ENCODE measurements at places on chromosomes 16 and 17. TPM values are rescaled to one million over a fixed set of nuclear protein-coding genes. Genes with fewer than 3 reads are reported as not detected.
A peak's percentile ranks its signal among the peaks of the same experiment; 100 is the strongest.

GRCh38 chr17:79690466-79690865 is 40.3 kb upstream of the ENPP7 start:
- no peaks in the 10 kb centered on the region for H3K36me3 ChIP-seq
- no peak overlapping the region for H3K27ac ChIP-seq
- no peak for DNase-seq
- H3K27me3 ChIP-seq, result no peaks in the 10 kb centered on the region

DNA sequence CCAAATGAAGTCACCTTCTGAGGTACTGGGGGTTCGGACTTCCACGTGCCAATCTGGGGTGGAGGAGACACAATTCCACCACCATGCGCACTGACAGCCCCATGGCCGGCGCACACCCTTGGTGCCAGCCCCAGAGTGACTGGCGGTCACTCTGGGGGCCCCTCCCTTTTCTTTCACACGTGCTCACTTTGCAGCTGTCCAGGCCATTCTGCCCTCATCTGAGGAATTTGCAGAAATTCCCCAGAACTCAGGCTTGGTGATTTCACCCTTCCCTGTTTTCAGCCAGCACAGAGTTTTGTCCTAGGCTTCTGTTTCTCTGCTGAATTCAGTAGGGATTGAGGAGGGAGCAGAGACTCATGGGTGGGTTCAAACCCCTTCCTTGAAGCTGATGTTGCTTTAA is 54.8 kb downstream of the CDRT4 start:
- H3K27ac ChIP-seq, result no peak overlapping the region
- H3K27me3 ChIP-seq, result no peaks in the 10 kb centered on the region
- no peaks in the 10 kb centered on the region for H3K4me1 ChIP-seq
- no peaks in the 10 kb centered on the region for H3K36me3 ChIP-seq
- no peak for DNase-seq
- no peak overlapping the region for H3K4me3 ChIP-seq

GRCh38 chr16:4763791-4764190 is 3.2 kb downstream of the ZNF500 start:
- no peaks in the 10 kb centered on the region for H3K27me3 ChIP-seq
- DNase-seq, result no peak
- no peaks in the 10 kb centered on the region for H3K4me1 ChIP-seq
- H3K4me3 ChIP-seq, result no peak overlapping the region
- no peak overlapping the region for H3K27ac ChIP-seq

DNA sequence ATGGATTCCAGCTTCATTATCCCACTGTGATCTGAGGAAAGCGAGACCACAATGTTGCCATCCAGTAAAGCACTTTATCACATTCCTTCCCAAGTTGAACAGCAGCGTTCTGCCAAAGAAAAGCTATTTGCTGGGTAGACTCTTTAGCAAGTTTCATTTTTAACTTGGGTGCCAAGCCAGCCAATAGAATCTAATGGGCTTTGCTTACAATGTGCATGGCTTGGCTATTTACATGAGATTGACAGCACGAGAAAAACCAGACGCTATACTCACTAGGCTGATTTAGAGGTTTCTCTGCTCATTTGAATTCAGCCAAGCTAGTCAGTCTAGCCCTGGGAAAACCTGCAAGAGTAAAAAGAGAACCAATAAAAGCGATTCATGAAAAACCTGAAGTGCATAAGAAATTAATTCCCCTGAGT is 108.9 kb downstream of the CDH13 start:
- no peak for DNase-seq
- H3K4me3 ChIP-seq, result no peak overlapping the region
- H3K27ac ChIP-seq, result peak overlapping the region; percentile 36
- no peaks in the 10 kb centered on the region for H3K36me3 ChIP-seq
- H3K4me1 ChIP-seq, result no peaks in the 10 kb centered on the region

DNA sequence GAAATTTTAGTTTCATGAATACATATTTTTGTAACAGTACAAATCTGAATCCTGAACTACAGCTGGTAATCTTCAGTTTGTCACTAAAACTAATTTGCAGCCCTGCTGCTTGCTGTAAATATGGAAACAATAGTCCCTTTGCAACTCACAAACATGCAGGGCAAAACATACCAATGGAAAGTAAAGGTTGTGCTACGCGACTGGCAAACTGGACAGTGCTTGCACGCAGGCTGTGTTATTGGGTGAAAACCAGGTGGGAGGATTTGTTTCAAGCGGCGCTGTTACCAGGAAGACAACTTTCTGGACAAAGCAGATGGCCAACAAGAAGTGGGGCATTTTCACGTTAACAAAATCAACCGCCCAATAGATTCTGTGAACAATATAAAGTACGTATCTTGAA is 93.5 kb downstream of the CDYL2 start:
- H3K4me3 ChIP-seq, result no peak overlapping the region
- no peak overlapping the region for H3K27ac ChIP-seq
- DNase-seq, result no peak

GRCh38 chr17:10724546-10725195 is 5.2 kb downstream of the TMEM220 start:
- no peaks in the 10 kb centered on the region for H3K36me3 ChIP-seq
- H3K4me1 ChIP-seq, result no peaks in the 10 kb centered on the region
- no peaks in the 10 kb centered on the region for H3K27me3 ChIP-seq
- no peak overlapping the region for H3K27ac ChIP-seq

GRCh38 chr17:18917506-18918032 is 34.4 kb upstream of the SLC5A10 start:
- DNase-seq, result no peak
- H3K27me3 ChIP-seq, result no peaks in the 10 kb centered on the region
- no peak overlapping the region for H3K4me3 ChIP-seq
- H3K36me3 ChIP-seq, result peaks cover 76% of the 10 kb centered on the region
- no peaks in the 10 kb centered on the region for H3K4me1 ChIP-seq
- no peak overlapping the region for H3K27ac ChIP-seq

GRCh38 chr16:75103994-75104393 is 12.6 kb downstream of the LDHD start:
- H3K36me3 ChIP-seq, result peaks cover 7% of the 10 kb centered on the region
- no peak for DNase-seq
- no peaks in the 10 kb centered on the region for H3K27me3 ChIP-seq
- no peak overlapping the region for H3K4me3 ChIP-seq
- no peak overlapping the region for H3K27ac ChIP-seq
- peaks cover 14% of the 10 kb centered on the region for H3K4me1 ChIP-seq

DNA sequence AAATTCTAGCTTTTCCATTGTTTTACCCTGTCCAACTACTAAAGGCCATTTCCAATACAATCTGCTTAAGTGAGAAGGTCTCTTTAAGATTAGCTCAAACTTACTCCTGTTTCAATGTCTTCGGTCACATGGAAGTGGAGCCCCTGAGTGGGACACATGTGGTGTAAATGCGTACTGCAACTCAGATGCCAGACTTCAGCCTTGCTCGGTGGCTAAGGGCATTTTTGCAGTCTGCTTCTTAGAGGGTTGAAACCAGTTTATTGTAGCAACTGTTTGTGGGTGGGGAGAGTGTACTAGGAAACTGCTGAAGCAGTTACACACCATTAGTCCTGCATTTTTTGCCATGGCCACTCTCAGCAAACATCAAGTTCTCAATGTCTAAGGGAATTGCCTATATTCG is 140.6 kb downstream of the PARN start:
- no peak overlapping the region for H3K4me3 ChIP-seq
- peak; percentile 76 for DNase-seq
- no peak overlapping the region for H3K27ac ChIP-seq
- peaks cover 7% of the 10 kb centered on the region for H3K4me1 ChIP-seq
- H3K27me3 ChIP-seq, result no peaks in the 10 kb centered on the region

DNA sequence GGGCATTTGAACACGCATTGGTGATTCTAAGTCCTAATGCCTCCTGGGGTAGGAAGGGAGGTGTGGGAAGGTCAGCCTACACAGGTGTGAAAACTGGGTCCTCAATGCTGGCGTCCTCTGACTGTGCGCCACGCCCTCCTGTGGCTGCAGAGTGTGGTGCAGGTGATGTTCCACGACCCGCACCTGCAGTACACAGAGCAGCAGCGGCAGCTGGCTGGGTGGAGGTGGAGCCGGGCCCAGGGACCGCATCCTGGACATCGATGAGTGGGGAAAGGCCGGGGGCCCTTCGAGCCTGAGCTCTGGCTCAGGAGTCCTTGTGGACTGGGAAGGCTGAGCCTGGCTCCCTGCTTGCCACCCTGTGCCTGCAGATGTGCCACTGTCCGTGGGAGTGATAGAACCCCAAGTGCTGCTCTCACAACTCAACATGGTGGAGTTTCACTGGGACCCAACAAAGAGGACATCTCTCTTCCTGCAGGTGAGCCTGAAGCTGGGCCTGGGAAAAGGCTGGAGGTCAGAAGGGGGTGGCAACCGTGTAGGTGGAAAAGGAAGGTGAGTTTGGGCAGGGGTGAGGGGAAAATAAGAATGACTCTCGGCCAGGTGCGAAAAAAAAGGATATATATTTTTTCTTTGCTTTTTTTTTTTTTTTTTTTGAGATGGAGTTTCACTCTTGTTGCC is 14.0 kb upstream of the STAC2 start:
- H3K4me3 ChIP-seq, result no peak overlapping the region
- no peaks in the 10 kb centered on the region for H3K27me3 ChIP-seq
- peak; percentile 98 for DNase-seq
- no peaks in the 10 kb centered on the region for H3K4me1 ChIP-seq
- no peak overlapping the region for H3K27ac ChIP-seq

- H3K4me3 ChIP-seq, result peak overlapping the region; percentile 76
- DNase-seq, result peak; percentile 95
- no peaks in the 10 kb centered on the region for H3K36me3 ChIP-seq
- peaks cover 5% of the 10 kb centered on the region for H3K4me1 ChIP-seq
These were observed 65.2 kb upstream of the TOB1 start for GRCh38 chr17:50931144-50931908.

DNA sequence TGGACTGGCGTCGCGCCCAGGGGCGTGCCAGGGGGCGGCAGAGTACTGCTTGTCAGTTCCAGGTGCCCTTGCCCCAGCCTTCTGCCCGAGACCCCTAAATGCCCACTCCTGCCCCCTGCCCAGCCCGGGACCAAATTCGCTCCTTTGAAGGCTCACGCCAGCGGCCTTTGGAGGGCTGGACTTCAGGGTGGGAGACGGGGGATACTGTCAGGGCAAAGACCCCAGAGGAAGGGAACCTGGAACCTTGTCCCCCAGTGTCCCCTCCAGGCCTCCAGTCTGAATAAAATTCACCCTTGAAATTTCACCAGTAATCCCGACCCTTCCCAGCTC is 737 bp downstream of the OTOP3 start:
- H3K36me3 ChIP-seq, result no peaks in the 10 kb centered on the region
- no peak for DNase-seq
- H3K27me3 ChIP-seq, result peaks cover 97% of the 10 kb centered on the region
- no peaks in the 10 kb centered on the region for H3K4me1 ChIP-seq
- no peak overlapping the region for H3K4me3 ChIP-seq

GRCh38 chr17:79849953-79850352 is 10.7 kb upstream of the CBX4 start:
- peaks cover 37% of the 10 kb centered on the region for H3K27me3 ChIP-seq
- no peaks in the 10 kb centered on the region for H3K4me1 ChIP-seq

GRCh38 chr17:3935140-3935542 is 18.9 kb upstream of the P2RX1 start:
- H3K4me1 ChIP-seq, result no peaks in the 10 kb centered on the region
- DNase-seq, result peak; percentile 96
- no peaks in the 10 kb centered on the region for H3K27me3 ChIP-seq
- H3K36me3 ChIP-seq, result no peaks in the 10 kb centered on the region
- H3K4me3 ChIP-seq, result no peak overlapping the region

- peaks cover 88% of the 10 kb centered on the region for H3K27me3 ChIP-seq
- peaks cover 3% of the 10 kb centered on the region for H3K4me1 ChIP-seq
- H3K4me3 ChIP-seq, result peak overlapping the region; percentile 58
- peak; percentile 85 for DNase-seq
- no peaks in the 10 kb centered on the region for H3K36me3 ChIP-seq
These were observed 14.4 kb upstream of the CBX8 start for GRCh38 chr17:79811011-79811867.

GRCh38 chr17:2396192-2396567 is 4.7 kb downstream of the MNT start:
- peak overlapping the region; percentile 90 for H3K27ac ChIP-seq
- H3K4me3 ChIP-seq, result peak overlapping the region; percentile 75
- H3K27me3 ChIP-seq, result no peaks in the 10 kb centered on the region
- H3K4me1 ChIP-seq, result peaks cover 24% of the 10 kb centered on the region

The NEK8 gene
- 15.7 TPM for total RNA-seq

The KIFC3 gene
- total RNA-seq, result 39.2 TPM

The ATP1B2 gene
- 16.6 TPM for total RNA-seq

The NACA2 gene
- not detected for total RNA-seq

The TSPAN10 gene
- total RNA-seq, result 1.3 TPM

The SLC38A8 gene
- not detected for total RNA-seq

The ARHGAP44 gene
- 21.7 TPM for total RNA-seq

The CPHXL gene
- not detected for total RNA-seq

The BCO1 gene
- total RNA-seq, result 1.1 TPM

All from endodermal cell (in vitro differentiated cells).